ENCODE measurements at places on chromosomes 5 and 9.
A peak's percentile ranks its signal among the peaks of the same experiment; 100 is the strongest.

DNA sequence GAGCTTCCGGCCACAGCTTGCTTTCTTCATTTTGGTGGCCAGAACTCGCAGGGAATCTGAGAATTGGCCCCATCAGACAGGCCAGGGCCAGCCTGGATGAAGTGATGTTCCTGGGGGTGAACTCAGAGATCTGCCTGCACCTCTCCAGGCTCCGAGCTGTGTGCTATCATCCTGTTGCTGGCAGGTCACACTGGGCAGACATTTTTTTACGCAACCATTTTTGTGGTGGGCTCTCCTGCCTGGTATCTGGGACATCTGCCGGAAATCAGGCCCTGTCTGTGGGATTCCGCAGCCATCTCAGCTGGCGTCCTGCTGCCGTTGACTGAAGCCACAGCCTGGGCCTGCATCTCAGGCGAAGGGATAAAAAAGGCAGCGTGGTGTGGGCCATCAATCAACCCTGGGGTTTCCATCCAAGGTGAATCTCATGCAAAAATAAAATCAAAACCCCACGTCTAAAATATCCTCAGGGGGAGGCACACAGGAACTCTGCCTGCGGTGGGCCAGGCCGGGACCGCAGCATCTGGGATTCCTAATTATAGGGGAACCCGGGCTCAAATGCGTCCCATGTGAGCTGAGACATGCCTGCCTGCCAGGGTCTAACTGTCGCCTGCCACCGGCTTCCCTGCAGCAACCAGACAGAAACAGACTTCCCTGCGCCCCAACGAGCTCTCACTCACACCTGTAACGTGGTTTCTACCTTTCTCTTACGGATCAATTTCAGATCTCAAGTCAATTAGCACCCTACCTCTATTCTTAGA is 174.3 kb downstream of the SYK start:
- DNase-seq = no peak

DNA sequence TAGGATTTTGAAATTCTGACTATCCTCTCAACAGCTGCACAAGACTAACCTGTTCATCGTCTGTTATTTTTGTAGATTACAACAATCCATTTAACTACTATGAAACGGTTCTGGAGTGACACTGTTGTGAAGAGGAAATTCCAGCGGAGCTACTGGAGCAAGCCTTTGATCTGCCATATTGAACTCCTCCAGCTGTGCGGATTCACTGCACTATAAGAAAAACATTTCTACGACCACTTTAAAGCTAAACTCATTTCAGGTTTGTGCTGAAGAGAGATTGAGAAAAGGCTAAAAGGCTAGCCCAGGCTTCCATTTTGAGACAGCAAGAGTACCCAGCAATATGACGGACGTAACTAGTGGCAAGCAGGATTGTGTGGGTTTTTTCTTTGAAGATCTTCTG is 104.9 kb upstream of the ANKH start:
- DNase-seq = no peak

- DNase-seq = no peak
Observed at GRCh38 chr9:34957492-34958410, at the start of gene PHF24. Gene PHF24 (plus strand): TSS chr9:34958285. CDS start chr9:34971299, 13,014 bp downstream.

DNA sequence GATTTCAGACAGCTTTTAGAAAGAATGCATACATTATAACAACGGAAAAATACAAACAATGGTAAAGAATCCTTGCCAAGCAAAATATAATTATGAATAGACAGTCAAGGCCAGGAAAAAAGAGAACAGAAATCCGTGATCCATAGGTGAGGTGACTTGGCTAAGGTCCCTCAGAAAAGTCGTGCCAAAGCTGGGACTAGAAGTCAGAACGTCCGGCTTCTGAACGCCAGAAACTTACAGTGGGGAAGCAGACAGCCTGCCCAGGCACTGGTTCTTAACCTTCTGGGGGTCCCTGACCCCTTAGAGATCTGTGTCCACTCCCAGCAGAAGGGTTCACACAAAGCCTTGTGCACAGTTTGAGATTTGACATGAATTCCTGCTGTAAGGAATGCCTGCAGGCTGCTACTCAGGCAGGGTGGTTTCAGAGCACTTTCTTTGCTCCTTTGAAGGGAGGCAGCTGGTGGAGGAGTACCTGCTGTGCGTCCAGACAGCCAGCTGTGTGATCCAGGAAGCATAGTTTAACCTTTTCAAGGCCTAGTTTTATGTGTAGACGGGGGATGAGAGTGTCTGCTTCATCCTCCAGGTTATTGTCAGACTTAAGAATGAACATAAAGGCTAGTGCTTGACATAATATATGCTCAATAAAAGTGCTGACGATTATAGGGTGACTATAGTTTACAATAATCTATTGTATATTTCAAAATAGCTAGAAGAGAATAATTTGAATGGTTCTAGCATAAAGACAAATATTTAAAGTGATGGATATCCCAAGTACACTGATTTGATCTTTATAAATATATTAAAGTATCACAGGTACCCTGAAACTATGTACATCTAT is 852 bp downstream of the ARHGEF37 start:
- peak; percentile 43 for DNase-seq

- no peak for DNase-seq
Observed at GRCh38 chr5:163645421-163646416, 140.3 kb downstream of the MAT2B start.

DNA sequence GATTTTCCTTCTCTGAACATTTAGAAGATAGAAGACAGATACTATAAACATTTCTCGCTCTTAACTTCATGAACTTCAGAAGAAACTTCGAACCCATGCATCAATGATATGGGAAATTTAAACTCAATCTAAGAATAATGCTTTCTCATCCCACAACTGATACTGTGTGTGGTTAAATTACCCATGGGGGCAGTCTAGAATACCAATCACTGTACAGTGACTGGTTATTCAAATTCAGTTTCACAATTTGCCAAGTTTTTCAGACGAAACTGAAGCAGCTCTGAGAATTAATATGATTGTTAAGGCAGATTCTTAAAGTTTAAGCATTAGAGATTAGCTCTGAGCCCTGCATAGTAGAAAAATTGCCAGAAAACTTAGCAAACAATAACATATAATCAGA is 431.0 kb downstream of the SH3GL2 start:
- DNase-seq = no peak

- no peak for DNase-seq
Observed at GRCh38 chr5:16534280-16534679, 68.7 kb upstream of the ZNF622 start.

DNA sequence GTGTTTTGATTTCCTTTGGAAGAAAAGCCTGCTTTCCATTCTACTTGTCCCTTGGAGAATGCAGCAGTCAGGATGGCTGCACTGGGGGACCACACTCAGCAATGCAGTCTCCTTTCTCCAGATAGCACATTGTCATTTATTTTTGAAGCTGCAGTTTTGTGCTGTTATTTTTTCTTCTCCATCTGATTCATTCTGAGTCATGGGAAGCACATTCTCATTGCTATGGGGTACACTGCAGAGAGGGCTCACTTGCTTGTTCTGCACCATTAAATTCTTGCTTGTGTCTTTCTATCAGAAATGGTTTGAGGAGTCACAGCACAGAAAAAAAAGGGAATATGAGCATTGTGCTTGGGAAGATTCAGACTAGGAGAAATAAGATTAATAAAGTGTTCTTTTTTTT is 39.7 kb upstream of the POC5 start:
- DNase-seq = no peak

GRCh38 chr9:81594415-81594814 is 94.9 kb downstream of the TLE1 start:
- DNase-seq = no peak

GRCh38 chr9:127244609-127245601 is 19.7 kb upstream of the GARNL3 start:
- peak; percentile 89 for DNase-seq

- no peak for DNase-seq
Observed at GRCh38 chr5:179417016-179417415, 71.8 kb upstream of the ADAMTS2 start.

DNA sequence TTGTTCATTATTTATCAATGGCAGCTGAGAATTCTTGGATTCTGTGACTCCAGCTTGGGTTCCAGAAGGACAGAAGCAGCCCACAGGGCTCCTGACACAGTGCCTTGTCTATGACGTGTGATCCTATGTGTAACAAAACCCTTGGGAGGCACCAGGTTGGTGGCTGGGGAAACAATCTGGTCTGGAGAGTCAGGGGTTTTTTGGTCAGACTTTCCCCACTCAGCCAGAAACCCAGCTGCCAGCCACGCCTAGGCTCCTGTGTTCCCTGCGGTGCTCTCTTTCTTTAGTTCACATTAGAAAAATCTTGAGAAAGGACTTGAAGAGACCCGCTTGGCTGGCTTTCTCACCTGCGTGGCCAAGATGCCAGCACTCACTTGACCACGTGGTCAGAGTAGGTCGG is 15.5 kb upstream of the ZBED3 start:
- no peak for DNase-seq

DNA sequence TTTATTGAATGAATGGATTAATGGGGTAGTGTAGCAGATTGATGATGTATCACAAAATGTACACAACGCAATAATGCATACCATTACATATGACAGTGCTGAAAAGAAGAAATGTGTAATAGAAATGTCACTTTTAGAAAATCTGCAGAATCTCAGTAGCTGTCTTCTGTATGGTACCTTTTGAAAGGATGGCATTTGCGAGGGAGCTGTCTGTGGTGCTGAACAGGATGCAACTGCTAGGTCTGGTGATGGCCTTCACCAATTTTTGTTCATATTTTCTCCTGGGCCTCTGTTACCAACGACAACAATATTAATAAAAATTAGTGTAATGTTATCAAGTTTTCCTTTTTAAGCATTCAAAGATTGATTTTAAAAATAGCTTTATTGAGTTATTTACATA is 36.2 kb upstream of the OTULIN start:
- DNase-seq = peak; percentile 73

GRCh38 chr5:123647066-123647465 is 135.1 kb downstream of the CSNK1G3 start:
- no peak for DNase-seq

GRCh38 chr5:142097681-142098080 is 10.9 kb upstream of the NDFIP1 start:
- DNase-seq = no peak

DNA sequence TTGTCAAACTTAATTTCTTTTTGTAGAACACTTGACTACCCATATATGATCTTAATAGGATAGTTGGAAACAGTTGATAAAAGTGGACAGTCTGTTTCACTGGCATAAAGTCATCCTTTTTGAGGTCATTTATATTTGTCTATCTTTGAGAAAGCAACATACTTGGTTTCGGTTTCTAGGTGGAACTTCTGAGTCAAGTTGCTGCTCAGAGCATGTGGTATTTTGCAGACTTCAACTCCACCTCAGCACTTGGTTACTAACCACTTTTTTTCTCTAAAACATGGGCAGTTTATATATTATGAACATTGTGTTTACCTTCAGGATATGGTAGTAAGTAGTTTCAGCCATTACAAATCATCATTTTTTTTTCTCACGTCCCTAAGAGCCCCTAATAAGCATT is 1749.0 kb upstream of the C9orf72 start:
- peak; percentile 25 for DNase-seq

- DNase-seq = no peak
Observed at GRCh38 chr9:35976726-35977125, 18.8 kb upstream of the OR2S2 start.

GRCh38 chr9:98573749-98574278 is 134.9 kb downstream of the GABBR2 start:
- no peak for DNase-seq

- no peak for DNase-seq
Observed at GRCh38 chr9:127975376-127976315, 5.1 kb downstream of the EEIG1 start.

DNA sequence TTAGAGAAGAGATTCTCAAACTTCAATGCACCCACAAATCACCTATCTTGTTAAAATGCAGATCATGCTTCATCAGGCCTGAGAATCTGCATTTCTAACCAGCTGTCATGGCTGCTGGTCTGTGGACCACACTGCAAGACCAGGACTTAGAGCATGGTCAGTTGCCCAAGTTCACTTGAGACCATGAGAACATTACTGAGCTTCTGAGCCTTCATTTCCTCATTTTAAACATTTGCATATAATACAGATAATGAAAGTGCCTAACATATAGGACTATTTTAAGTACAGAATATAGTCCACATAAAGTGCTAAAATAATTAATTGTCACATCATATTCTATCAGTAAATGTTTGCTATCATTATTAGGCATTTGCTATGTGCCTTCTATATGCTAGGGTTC is 260.8 kb upstream of the TNC start:
- no peak for DNase-seq

- DNase-seq = peak; percentile 27
Observed at GRCh38 chr9:136685790-136686533, 1.3 kb downstream of the AGPAT2 start.

DNA sequence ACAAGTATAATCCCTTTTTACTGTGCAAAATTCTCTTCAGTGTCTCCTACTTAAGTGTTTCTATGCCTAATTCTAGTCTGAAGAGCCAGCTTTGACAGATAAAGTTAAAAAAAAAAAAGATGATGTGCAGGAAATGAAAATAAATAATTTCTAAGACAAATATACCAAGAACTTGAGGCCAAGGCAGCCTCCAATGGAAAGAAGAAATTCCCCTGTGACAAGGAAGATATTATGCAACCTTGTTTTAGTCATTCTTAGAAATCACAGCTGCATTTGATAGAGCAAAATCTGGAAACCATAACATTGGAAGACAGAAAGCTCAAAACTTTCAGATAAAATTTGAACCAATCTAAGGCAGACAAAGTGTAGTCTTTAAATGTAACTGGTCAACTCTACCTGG is 375.9 kb upstream of the TLE4 start:
- DNase-seq = peak; percentile 88

- DNase-seq = peak; percentile 28
Observed at GRCh38 chr9:19375538-19375937, 4.5 kb downstream of the RPS6 start.

DNA sequence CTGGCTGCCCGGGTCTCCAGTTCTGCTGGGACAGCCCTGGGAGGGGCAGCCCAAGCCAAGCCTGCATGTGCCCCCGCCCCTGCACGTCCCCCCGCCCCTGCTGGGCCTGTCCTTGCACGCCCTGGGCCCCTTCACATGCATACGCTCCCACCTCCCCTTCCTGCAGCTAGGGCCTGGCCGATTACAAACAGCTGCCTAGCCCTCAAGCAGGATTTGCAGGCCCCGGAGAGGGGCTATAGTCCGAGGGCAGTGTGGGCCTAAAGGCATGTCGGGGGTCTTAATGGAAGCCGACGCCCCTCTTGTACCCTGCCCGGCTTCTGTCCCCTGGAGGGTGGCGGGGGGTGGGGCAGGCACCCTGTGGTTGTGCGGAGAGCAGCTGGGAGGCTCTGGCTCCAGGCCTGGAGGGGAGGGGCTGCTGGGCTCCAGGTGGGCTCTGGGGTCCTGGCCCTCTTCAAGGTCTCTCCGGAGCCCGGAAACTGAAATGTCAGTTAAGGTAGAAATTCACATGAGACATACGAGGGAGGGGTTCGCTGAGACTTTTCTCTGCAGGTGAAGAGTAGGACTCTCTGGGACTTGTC is 16.9 kb downstream of the COL5A1 start:
- no peak for DNase-seq

GRCh38 chr9:107830479-107830878 is 340.9 kb upstream of the KLF4 start:
- DNase-seq = no peak

GRCh38 chr9:137676998-137677397 is 58.2 kb downstream of the EHMT1 start:
- no peak for DNase-seq

GRCh38 chr5:122297587-122298298 is 14.3 kb upstream of the SNCAIP start:
- DNase-seq = no peak
